ENCODE measurements at places on chromosomes 5 and 9. TPM values are rescaled to one million over a fixed set of nuclear protein-coding genes. Genes with fewer than 3 reads are reported as not detected.

AHRR gene
- 1.2 TPM for total RNA-seq

DNA sequence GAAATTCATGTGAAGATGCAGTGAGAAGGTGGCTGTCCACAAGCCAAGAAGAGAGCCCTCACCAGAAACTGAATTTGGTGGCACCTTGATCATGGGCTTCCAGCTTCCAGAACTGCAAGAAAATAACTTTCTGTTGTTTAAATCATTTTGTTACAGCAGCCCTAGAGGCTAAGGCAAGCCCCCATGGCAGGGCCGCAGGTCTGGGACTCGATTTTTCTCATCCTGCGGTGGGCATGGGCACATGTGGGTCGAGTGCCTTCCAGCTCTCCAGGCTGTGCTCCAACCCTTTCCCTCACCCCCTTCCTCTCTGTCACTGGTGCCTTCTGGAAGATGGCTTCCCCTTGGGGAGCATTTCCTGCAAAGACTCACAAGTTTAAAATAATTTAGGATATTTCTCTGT, 40.7 kb downstream of the AHRR start:
- no peak for DNase-seq
- no peaks in the 10 kb centered on the region for H3K27me3 ChIP-seq
- H3K36me3 ChIP-seq, result no peaks in the 10 kb centered on the region
- no peak overlapping the region for H3K27ac ChIP-seq
- no peaks in the 10 kb centered on the region for H3K4me1 ChIP-seq

DNA sequence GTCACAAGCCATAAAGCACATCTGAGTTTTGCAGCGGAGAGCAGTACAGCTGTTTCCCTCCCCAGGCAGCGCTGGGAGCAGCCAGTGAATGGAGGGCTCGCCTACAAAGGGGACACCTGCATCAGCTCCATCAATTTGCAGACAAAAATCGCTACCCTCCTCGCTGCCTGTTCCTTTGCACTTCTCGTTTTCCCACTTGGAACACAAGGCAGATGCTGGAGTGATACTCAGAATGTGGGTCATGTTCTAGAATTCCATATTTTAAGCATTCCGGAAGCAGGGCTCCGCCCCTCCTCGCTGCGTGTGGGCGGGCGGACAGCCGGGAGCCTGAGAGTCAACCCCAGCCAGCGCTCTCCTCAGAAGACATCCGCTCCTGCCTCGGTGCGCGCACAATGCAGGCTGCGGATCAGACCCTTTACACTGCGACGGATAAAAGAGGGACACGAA, 92.1 kb downstream of the LMNB1 start:
- H3K4me1 ChIP-seq, result no peaks in the 10 kb centered on the region
- H3K36me3 ChIP-seq, result no peaks in the 10 kb centered on the region
- H3K27me3 ChIP-seq, result no peaks in the 10 kb centered on the region
- peak; percentile 65 for DNase-seq
- H3K27ac ChIP-seq, result no peak overlapping the region
- no peak overlapping the region for H3K4me3 ChIP-seq

DNA sequence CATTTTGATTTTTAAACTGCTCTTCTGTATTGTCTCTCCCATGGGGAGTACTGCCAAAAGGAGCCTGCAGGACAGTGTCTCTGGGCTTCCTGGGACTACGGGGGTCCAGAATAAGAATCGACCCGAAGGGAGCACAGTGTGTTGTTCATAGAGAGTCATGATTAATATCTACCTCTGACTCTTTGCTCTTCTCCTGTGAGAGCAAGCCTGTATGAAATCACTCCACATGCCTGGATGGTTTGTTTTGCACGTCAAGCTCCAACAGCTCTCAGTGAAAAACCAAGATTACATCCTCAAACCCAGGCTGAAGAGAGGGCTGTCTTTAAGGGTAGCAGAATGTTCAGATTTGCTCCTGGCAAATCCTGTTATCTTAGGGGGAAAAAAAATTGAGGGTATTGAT, 1860.0 kb upstream of the WWC1 start:
- DNase-seq, result no peak
- H3K4me3 ChIP-seq, result no peak overlapping the region
- H3K36me3 ChIP-seq, result no peaks in the 10 kb centered on the region
- no peak overlapping the region for H3K27ac ChIP-seq
- H3K27me3 ChIP-seq, result no peaks in the 10 kb centered on the region

CYLC2 gene
- total RNA-seq, result not detected

GRCh38 chr5:126736141-126736540, 40.8 kb upstream of the LMNB1 start:
- H3K27me3 ChIP-seq, result no peaks in the 10 kb centered on the region
- H3K4me3 ChIP-seq, result no peak overlapping the region
- peaks cover 4% of the 10 kb centered on the region for H3K4me1 ChIP-seq
- H3K36me3 ChIP-seq, result no peaks in the 10 kb centered on the region
- no peak for DNase-seq

FOXD1 gene
- 0.11 TPM for total RNA-seq

FCN1 gene
- total RNA-seq, result not detected

- DNase-seq, result no peak
- H3K36me3 ChIP-seq, result peaks cover 8% of the 10 kb centered on the region
- H3K4me3 ChIP-seq, result no peak overlapping the region
- H3K4me1 ChIP-seq, result peaks cover 17% of the 10 kb centered on the region
- peak overlapping the region; percentile 18 for H3K27ac ChIP-seq
These were observed 142.7 kb upstream of the DHFR start for GRCh38 chr5:80797428-80798024.

- no peaks in the 10 kb centered on the region for H3K36me3 ChIP-seq
- no peaks in the 10 kb centered on the region for H3K27me3 ChIP-seq
- H3K4me1 ChIP-seq, result peaks cover 3% of the 10 kb centered on the region
- H3K4me3 ChIP-seq, result no peak overlapping the region
- H3K27ac ChIP-seq, result no peak overlapping the region
These were observed 107.4 kb upstream of the DMAC1 start for GRCh38 chr9:7906783-7907550.

GRCh38 chr5:56829137-56829908, 14.0 kb downstream of the MAP3K1 start:
- no peaks in the 10 kb centered on the region for H3K36me3 ChIP-seq
- peak overlapping the region; percentile 50 for H3K27ac ChIP-seq
- no peaks in the 10 kb centered on the region for H3K27me3 ChIP-seq
- peaks cover 64% of the 10 kb centered on the region for H3K4me1 ChIP-seq
- no peak for DNase-seq

IRX1 gene
- 197 TPM for total RNA-seq

ANKRD18B gene
- total RNA-seq, result 0.80 TPM

DNA sequence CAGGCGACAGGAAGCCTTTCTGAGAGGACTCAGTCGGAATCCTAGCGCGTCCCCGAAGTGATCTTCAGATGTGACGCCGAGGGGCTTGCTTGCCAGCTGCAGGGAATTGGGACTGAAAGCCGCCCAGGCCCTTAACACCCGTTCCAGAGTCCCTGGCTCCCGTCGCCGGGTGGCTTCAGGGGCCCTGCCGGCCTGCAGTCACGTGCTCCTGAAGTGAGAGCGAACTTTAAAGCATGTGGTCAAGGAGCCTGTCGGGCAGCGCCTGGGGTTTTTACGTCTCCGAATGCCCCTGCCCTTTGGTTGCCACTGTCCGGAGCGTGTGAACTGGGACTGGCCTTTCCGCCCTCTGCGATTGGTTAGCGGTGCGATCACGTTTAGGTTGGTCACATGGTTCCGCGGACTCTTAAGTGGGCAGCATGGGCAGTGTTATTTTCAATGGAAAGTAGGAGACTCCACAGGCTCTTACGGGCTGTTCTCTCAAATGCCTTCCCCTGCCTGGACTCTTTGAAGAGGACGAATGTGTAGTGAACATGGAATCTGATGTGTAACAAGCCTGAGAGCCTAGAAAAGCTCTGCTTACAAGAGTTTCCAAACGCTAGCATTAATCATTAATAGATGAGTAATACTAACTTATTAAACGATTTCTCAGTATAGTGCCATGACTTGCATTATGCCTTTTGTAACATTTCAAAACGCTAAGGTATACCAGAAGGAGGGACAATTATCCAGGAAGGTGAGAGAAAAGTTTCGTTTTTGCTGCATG, 1.9 kb downstream of the VLDLR start:
- peaks cover 30% of the 10 kb centered on the region for H3K4me1 ChIP-seq
- peaks cover 8% of the 10 kb centered on the region for H3K27me3 ChIP-seq
- H3K4me3 ChIP-seq, result peak overlapping the region; percentile 59
- peak; percentile 77 for DNase-seq
- no peaks in the 10 kb centered on the region for H3K36me3 ChIP-seq
- peak overlapping the region; percentile 92 for H3K27ac ChIP-seq

DNA sequence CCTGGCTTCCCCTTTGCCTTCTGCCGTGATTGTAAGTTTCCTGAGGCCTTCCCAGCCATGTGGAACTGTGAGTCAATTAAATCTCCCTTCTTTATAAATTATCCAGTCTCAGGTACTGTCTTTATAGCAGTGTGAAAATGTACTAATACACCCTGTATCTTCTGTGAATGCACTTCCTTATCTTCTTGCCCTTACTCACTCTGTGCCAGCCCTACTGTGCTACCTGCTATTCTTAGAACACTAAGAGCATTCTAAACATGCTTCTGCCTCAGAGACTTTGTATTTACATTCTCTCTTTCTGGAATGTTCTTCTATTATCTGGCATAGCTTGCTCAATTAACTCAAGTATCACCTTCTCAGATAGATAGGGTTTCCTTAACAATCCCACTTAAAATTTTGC, 164.4 kb upstream of the EDIL3 start:
- peak overlapping the region; percentile 71 for H3K27ac ChIP-seq
- no peak for DNase-seq
- no peaks in the 10 kb centered on the region for H3K4me1 ChIP-seq
- H3K4me3 ChIP-seq, result no peak overlapping the region

DNA sequence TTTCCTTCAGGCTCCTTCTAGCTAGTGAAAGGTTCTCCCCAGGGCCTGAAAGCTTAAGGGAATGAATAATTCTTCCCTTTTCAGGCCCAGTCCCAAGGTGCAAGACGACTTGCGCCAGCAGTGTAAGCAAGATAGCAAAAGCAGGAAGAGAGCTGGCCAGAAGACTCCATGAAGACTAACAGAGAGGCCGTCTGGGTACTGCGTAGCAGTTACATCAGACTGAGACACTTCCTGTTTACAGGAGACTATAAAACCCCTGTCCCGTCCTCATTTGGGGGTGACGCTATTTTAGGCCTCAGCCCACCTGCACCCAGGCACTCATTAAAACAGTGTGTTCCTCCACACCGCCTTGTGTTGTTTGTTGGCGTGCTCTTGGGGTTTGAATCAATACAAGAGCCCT, 90.7 kb upstream of the MOCS2 start:
- H3K4me1 ChIP-seq, result no peaks in the 10 kb centered on the region
- no peaks in the 10 kb centered on the region for H3K27me3 ChIP-seq
- DNase-seq, result peak; percentile 10

DNA sequence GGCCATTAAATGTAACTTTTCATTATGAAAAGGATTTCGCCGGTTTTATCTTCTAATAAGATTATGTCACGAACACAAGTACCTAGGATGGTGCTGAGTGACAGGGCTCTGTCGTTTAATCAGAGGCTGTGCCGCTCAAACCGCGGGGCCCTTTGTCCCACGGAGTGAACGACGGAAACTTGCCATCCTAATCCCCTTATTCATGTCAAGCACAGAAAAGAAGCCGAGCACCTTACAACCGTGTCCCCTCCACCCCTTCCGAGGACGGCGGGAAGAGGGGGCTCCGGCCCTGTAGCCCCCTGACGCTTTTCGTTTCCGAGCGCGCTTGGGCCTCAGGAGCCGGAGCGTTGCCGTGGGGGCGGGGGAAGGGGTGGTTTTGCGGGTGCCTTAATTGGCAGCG, 11.2 kb downstream of the LMX1B start:
- H3K27ac ChIP-seq, result no peak overlapping the region
- no peaks in the 10 kb centered on the region for H3K36me3 ChIP-seq
- H3K27me3 ChIP-seq, result peaks cover 100% of the 10 kb centered on the region
- no peak for DNase-seq
- H3K4me3 ChIP-seq, result no peak overlapping the region
- no peaks in the 10 kb centered on the region for H3K4me1 ChIP-seq

DNA sequence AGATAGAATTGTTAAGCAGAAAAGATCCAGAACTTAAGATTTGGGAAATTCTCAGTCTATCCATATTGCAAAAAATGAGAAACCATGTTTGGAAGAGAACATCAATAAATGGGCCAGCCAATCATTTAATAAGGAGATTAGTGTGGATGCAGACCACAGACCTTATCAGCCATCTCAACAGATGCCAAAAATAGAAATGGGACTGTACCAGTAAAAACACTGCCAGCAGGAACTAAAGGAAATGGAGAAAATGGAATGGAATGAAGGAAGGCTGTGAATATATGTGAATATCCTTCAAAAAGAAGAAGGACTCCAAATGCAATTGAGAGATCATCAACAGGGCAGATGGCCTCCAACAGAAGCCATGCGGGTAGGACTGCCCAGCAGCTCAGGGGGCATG, 52.7 kb upstream of the ZNF618 start:
- H3K36me3 ChIP-seq, result no peaks in the 10 kb centered on the region
- no peak overlapping the region for H3K4me3 ChIP-seq
- no peak overlapping the region for H3K27ac ChIP-seq
- peaks cover 10% of the 10 kb centered on the region for H3K27me3 ChIP-seq

GRCh38 chr9:132994410-132995120, 16.1 kb downstream of the GFI1B start:
- no peaks in the 10 kb centered on the region for H3K36me3 ChIP-seq
- no peaks in the 10 kb centered on the region for H3K27me3 ChIP-seq
- H3K27ac ChIP-seq, result no peak overlapping the region
- peak; percentile 49 for DNase-seq
- H3K4me1 ChIP-seq, result no peaks in the 10 kb centered on the region
- no peak overlapping the region for H3K4me3 ChIP-seq

- H3K27me3 ChIP-seq, result peaks cover 21% of the 10 kb centered on the region
- H3K27ac ChIP-seq, result no peak overlapping the region
- H3K4me3 ChIP-seq, result no peak overlapping the region
These were observed 19.2 kb downstream of the KCTD16 start for GRCh38 chr5:144189800-144190429.

OCLN gene
- total RNA-seq, result 5.6 TPM

- H3K36me3 ChIP-seq, result no peaks in the 10 kb centered on the region
- H3K4me1 ChIP-seq, result no peaks in the 10 kb centered on the region
- no peak overlapping the region for H3K27ac ChIP-seq
- H3K27me3 ChIP-seq, result no peaks in the 10 kb centered on the region
These were observed 127.9 kb upstream of the PTGER4 start for GRCh38 chr5:40551496-40552491.

DNA sequence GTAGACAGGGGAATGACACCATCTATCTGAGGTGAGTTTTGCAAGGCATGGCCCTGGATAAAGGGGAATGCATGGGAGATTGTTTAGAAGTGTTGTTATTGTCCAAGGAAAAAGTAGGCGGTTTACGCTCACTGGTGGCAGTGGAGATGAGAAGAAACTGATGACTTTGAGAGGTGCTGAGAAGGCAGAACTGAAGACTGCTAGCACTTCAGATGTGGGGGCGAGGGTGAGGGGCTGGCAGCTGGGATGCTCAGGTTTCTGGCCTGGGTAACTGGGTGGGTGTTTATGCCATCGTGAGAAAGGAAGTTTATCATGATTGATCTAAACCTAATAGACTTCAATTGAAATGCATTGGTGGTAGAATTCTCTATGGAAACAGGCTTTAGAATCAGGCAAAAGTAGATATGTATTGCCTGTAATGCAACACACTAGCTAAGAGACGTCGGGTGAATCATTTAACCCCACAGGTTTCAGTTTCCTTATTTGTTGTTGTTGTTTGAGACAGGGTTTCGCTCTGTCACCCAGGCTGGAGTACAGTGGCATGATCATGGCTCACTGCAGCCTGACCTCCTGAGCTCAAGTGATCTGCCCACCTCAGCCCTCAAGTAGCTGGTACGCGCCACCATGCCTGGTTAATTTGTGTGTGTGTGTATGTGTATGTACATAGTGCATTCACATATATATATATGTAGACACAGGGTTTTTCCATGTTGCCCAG, 123.5 kb downstream of the SLC24A2 start:
- H3K36me3 ChIP-seq, result no peaks in the 10 kb centered on the region
- no peaks in the 10 kb centered on the region for H3K27me3 ChIP-seq
- DNase-seq, result no peak
- H3K4me3 ChIP-seq, result no peak overlapping the region
- peaks cover 9% of the 10 kb centered on the region for H3K4me1 ChIP-seq
